ENCODE measurements at places on chromosomes 1 and 21.

DNA sequence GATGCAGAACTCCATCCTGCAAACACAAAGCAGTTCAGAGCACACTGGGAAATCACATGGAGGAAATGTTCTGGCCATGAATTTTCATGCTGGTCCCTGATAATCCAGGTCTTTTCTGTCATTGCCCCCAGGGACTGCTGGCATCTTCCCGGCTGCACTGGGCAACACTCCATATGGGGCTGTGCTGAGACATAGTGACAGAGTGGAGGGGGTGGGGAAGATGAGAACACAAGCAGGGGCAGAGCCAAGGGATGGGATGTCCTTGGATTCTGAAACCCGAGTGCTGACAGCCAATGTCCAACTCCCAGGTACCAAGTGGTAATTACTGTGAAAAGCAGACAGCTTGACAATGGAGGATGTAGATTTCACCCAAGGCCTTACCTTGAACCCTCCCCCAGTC is 185.7 kb downstream of the HIVEP3 start:
- DNase-seq = no peak

DNA sequence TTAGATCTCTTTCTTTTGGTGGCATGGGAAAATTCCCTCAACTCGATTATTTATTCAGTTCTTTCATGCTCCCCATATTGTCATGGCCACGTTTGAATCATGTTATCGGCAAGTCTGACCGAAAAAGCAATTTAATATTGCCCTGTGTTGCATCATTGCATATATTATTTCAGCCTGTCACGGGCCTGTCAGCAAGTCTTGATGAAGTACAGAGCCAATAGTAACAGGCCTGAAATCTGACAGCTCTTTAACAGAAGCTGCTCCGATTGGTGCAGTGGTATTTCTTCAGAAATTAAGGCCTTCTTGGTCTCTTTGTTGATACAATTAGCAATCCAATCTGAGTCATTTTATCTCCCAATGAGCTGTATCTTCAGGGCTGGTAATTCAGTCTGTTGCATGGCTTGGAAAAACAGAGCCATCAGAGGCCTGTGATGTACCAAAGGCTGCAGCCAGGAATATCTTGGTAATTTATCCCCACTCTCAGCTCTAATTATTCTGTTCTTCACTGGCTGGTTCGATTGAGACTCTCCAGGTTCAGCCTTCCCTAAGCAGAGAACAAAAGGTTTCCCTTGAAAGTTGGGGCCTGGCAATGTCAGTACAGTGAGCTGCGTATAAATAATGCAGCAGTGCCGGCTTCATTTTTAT is 149.5 kb downstream of the FGGY start:
- DNase-seq = no peak

- DNase-seq = no peak
Observed at GRCh38 chr1:193654951-193655735, 468.7 kb upstream of the B3GALT2 start.

- DNase-seq = no peak
Observed at GRCh38 chr1:77544845-77545244, 137.6 kb downstream of the ZZZ3 start.

DNA sequence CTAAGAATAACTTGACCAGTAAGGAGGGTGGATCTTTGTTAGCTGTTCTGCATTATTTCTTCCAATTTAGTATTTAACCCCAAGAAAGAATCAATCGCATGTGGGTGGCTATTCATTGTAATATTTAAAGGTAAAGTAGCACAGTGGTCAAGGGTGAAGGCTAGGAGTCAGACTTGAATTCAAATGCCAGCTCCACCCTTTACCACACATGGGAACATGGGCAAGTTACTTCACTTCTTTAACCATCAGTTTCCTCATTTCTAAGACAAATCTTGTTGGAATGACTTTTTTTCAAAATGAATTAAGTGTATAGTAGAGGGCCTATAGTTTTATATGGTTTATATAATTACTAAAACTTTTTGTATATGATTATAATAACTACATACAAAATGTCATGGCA is 71.3 kb upstream of the S1PR1 start:
- DNase-seq = no peak

DNA sequence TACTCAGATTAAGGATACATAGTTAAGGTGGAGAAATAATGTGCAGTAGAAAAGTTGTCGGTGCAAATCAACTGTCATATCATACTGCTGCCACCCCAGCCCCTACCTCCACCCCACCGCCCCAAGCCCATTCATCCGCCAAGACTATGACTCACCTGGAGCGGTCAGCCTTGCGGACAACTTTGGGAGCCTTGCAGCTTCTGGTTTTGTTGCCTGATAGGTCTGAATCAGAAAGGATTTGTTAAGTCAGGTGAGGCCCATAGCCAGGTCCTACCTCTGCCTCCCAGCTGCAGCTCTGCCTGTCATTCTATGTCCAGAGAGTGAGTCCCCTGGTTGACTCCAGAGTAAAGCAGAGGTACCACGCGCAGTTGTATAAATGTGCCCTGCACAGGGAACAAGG is 12.6 kb downstream of the C1orf162 start:
- no peak for DNase-seq

DNA sequence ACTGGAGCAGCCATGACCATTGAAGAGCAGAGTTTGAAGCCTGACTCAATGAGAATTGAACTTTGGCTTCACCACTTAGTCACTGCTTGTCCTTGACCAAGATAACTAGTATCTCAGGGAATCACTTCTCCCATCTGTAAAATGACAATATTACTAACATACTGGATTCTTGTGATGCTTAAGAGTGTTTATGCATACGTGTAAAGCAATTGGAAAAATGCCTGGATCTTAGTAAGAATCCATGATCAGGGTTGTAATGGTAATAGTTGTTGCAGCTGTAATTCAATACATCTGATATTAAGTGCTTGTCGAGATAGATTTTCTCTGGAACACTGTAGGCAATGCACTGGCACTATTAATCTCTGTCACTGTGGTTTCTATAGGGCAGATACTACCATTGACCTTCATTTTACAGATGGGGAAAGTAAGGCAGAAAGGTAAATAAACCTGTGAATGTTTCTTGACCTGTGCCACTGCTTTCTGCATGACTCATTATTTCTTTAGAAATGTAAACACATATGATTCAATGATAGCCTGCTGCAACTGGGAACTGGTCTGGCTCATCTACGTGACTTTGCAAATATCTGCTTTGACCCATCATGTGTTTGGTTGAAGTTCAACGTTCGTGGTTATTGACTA is 662.5 kb downstream of the PLA2G4A start:
- no peak for DNase-seq

- no peak for DNase-seq
Observed at GRCh38 chr1:111992476-111992875, 3.0 kb upstream of the KCND3 start.

DNA sequence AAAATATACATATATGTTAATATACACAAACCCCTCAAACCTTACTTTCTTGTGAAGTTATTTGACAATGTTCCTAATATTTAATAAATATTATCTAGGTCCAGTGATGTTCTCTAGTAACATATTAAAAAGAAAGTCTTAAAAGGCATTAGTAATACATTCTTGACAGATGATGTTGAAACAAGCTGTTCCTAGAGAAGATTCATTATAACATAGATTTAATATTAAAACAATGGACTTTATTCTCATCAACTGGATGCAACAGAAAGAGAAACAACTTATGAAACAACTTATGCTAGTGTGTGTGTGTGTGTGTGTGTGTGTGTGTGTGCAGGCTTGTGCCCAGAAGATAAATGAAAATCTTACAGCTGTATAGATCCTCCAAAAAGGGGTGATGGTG is 68.5 kb upstream of the PLXNA2 start:
- no peak for DNase-seq

- DNase-seq = no peak
Observed at GRCh38 chr21:45016031-45016405, 58.4 kb upstream of the ADARB1 start.

- no peak for DNase-seq
Observed at GRCh38 chr1:201383647-201384405, 6.3 kb upstream of the TNNT2 start.

DNA sequence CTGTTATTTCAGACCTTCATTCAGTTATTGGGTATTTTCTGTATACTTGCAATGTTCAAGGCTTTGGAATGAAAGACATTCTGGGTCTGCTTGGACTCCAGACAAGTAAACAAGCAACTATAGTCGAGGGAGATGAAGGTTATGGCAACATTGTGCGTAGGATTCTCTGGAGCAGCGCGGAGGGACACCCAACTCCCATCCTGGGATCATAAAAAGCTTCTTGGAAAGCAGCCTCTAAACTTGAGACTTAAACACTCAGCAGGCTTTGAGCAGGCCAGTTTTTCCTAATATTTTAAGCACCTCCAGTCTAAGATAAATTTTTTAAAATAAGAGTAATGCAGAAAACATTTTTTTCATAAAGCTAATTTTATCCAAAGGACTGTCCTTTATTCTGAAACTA is 7.6 kb upstream of the LYST start:
- DNase-seq = no peak

GRCh38 chr1:53088616-53089300 is 26.7 kb downstream of the PODN start:
- no peak for DNase-seq

DNA sequence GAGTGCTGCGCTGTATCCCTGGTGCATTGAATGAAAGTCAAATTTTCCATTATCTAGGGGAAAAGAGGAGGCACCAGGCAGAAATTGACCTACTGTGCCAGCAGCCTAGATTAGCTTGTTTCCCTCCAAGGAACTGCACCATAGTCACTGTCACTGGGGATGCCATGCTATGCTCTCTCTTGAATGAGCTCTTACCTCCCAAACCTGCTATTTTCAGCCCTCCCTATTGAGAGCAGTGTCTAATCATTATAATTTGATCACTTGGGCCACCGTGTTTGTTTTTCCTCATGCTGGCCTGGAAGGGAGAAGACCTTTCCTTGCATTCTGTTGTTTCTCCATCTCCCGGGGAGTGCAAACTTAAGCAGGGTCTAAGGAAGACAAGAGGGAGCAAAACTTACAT is 492.9 kb downstream of the SIPA1L2 start:
- DNase-seq = no peak

DNA sequence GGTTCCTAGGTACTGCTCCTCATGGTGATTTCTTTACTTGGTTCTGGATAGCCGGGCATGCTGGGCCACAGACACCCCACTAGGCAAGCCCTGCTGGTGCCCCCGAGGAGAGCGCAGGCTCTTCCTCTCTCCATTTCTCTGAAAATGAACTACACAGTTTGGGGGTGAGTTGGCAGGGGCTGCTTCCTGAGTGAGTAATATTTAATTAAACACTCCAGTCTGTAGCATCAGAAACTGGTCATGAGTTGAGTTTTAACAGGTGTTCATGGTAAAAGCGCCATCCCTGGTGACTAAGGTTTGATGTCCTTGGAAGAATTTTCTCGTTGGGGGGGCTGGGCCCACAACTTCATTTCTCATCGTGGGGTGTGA is 1.7 kb downstream of the SPSB1 start:
- DNase-seq = no peak

DNA sequence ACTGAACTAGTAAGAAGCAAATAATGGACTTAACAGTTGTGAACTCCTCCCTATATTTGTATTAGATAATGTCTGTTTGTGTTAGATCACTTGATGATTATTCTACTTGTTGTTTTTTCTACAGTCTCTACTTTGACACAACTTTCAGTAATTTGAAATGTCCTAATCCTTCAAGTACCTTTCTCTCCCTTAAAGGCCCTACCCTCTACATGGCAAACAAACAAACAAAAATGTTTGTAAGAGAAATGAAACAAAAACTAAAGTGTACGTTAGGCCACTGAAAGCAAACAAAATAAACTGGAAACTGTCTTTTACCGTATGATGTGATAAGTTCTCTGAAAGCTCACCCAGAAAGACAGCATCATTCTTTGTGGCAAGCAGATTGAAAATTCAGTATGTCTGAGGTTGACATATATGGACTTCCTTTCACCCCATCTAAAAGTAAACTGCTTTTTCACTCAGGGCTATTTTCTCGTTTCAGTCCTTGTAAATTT is 255.9 kb upstream of the SNX7 start:
- no peak for DNase-seq

DNA sequence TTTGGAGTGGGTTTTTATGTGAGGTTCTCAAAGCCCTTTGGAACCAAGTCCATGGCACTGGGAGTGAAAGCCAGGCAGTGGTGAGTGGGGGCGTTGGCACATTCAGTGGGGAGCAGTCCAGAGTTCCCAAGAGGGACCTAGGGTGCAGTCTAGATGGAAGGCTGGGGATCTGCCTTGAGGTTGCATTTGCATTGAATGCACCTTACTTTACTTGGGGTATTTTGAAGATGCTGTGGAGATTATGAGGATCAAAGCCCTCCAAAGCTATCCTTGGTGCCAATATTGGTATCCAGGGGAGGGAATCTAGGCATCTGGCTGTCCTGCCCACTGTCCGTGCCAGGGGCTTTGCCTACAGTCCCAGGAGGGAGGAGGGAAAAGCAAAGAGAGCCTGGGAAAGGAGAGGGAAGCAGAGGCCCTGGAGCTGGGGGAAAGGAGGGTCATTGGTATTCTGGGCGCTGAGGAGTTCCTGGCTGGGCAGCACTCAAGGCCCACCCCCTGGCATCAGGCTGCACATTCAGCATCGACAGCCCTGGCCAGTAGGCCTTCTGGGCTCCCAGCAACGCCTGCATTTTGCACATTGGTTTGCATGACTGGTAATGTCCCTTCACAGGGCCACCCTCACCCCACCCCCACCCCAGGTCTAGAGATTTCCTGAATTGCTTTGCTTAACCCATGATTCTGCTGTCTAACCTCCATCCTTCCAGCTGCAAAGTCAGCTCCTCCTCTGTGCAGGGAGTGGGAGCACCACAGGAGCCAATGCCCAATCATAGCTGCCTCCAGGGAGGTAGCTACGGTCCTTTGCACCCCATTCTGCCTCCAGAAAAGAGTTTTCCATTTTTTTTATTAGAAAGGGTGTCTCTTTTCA is 843 bp upstream of the BCAN start:
- no peak for DNase-seq

DNA sequence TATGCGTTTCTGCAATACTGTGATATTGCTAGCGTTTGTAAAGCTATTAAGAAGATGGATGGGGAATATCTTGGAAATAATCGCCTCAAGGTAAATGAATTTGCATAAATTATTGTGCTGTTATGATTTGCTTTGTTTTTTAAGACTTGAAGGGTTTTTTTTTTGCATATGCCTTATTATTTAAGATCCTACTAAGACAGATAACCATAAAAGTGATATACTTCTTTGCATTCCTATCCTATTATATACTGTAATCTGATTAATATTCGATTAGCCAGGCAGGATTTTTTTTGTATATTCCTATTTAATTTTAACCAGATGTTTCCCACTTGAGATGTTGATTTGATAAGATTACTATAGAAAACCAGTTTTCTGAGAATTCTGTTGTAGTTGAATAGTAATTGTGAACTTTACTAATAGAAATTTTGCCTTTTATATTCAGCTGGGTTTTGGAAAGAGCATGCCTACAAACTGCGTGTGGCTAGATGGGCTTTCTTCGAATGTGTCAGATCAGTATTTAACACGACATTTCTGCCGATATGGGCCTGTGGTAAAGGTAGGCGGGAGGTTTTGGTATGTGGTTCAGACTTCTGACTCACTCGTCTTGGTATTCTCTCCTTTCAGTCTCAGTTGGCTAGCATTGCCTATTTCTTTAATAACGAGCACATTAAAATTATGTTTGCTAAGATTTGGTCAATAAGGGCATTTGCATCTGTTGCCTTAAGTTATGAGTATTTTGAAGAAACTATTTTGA is 56.8 kb downstream of the ZBTB17 start:
- no peak for DNase-seq
